ENCODE measurements at places on chromosomes 7 and 10. TPM values are rescaled to one million over a fixed set of nuclear protein-coding genes. Genes with fewer than 3 reads are reported as not detected.

The PPRC1 gene
- 49.3 TPM for total RNA-seq

The PRKCQ gene
- total RNA-seq: 0.73 TPM

The TAC1 gene
- 2.8 TPM for total RNA-seq

The GALNT17 gene
- not detected for total RNA-seq

The AKR1D1 gene
- total RNA-seq: not detected

The CUBN gene
- 0.27 TPM for total RNA-seq

The CC2D2B gene
- not detected for total RNA-seq

The NANOS1 gene
- 6.8 TPM for total RNA-seq

The ZSCAN21 gene
- total RNA-seq: 5.5 TPM

The CFAP46 gene
- not detected for total RNA-seq

The EPDR1 gene
- total RNA-seq: 60.5 TPM

The ADCYAP1R1 gene
- total RNA-seq: not detected

Data from Calu3 (cell line).